Activated T-cell treated with anti-CD3 and anti-CD28 coated beads for 1 hour (primary cell): ENCODE measurements at places on chromosomes 12 and 14.

GRCh38 chr14:52124791-52125684, 56.2 kb upstream of the NID2 start:
- no peak for DNase-seq

DNA sequence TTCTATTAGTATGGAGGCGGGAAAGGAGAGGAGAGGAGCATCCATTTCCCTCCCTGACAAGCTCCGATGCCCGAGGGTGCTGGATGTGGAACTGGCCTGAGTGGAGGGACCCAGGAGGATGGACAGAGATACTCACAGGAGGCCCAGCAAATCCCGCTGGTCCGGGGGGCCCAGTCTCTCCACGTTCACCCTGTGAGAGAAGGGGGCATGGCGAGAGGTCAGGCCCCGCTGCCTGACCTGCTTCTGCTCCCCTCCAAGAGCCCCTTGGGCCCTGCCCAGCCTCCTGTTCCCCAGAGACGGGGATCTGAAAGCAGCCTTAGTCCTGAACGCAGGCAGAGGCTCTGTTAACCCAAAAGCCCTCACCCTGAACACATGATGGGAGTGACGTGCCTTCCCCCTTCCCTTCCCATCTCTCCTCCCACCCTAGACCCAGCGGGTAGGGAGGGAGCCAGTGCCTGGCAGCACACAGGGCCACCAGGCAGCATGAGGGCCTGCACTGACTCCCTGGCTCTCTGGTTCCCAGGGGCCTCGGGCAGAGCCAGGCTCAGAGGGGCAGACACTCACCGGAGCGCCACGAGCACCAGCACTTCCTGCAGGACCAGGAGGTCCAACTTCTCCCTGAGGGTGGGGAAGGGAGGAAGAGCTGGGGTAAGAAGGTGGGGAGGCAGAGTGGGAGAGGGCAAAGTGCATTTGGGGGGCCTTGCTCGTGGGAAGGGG, 17.5 kb downstream of the TMEM106C start:
- no peak for DNase-seq

GRCh38 chr12:106193394-106194215, 54.2 kb downstream of the CKAP4 start:
- no peak for DNase-seq

DNA sequence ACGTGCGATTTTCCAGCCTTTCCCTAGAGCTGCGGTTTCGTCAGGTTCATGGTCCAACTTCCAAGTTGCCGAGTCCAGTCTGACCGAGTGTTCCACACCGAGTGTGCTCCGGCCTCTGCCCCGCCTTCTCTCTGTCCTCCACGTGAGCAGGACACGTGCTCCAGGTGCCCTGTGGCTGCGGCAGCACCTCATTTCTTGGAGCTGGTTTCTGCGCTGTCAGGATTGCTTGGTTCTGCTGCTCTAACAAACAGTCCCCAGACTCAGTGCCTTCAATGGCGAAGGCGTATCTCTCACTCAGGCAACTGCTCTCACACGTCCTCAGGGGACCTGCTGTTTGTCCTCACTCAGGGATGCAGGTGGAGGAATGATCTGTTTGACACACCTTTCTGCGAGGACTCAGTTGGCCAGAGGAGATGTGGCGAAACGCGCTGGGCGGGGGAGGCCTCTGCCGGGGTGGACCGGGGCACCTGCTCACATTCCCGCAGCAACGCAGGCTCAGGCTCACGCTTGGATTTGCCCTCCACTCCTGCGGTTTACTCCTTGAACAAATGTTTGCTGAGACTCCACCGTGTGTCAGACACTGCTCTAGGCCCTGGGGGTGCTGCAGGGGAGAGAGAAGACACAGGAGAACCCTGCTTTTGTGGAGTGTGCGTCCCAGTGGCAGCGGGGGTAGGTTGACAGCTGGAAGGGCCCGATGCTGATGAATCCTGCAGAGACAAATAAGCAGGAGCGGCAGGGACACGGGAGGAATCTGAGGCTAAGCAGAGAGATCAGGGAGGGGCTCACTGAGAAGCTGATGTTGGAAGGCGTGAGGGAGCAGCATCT, 63.4 kb upstream of the FBRSL1 start:
- no peak for DNase-seq

DNA sequence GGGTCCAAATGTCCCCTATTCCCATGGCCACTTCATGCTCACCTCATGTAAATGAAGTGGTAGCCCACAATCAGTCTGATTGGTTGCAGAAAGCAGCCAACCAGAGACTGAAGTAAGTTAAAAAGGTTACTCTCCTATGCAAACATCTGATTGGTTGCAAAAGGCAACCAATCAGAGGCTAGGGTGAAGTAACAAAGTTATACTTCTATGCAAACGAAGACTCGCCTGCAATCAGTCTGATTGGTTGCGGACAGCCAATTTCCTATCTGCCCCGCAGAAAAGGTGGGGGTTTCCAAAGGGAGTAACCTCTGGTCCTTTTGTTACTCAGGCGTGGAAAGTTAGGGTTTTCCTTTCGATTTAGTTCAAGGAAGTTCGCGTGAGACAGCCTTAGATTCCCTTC, 208.1 kb upstream of the NEDD1 start:
- DNase-seq = no peak

DNA sequence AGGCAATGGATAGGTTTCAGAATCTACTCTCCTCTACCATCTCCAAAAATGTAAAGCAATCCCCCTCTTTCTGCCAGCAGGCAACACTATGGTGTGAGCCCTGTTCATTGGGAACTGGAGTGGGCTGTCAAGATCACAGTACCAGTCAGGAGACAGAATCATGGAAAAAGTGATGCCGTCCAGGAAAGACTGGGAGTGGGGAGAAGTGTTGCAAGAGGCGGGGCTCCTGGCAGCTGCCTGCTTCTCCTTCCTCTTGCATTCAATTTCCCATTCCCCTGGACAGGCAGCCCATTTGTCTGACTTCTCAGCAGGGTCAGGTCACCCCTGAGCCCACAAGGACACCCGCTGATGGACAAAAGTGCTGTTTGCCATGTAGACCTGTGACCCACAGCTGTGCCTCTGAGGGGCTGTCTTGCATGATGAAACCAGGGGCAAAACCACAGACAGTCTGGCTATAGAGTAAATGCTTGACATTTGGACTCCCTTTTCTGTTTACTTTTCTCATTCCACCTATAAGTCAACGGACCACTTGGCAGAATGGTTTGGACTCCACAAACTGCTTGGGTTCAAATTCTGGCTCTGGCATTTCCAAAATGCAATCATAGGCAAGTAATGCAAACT, 30.1 kb upstream of the RPH3A start:
- no peak for DNase-seq

- DNase-seq = no peak
Observed at GRCh38 chr12:117409286-117409685, 47.9 kb upstream of the NOS1 start.

GRCh38 chr12:28955931-28956330, 193.1 kb upstream of the FAR2 start:
- no peak for DNase-seq

DNA sequence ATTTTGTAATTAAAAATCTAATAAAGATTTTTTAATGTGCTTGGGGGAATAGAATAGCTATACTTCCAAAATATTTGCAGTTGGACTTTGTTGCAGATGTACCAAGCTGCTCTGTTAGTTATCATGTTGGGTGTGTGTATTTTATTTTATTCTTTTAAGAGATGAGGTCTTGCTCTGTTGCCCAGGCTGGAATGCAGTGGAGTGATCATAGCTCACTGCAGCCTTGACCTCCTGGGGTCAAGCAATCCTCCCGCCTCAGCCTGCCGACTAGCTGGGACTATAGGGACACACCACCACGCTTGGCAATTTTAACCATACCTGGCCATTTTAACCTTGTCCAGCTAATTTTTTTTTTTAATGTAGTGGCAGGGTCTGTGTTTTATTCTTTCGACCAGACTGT, 54.7 kb upstream of the MAP1LC3B2 start:
- DNase-seq = no peak

DNA sequence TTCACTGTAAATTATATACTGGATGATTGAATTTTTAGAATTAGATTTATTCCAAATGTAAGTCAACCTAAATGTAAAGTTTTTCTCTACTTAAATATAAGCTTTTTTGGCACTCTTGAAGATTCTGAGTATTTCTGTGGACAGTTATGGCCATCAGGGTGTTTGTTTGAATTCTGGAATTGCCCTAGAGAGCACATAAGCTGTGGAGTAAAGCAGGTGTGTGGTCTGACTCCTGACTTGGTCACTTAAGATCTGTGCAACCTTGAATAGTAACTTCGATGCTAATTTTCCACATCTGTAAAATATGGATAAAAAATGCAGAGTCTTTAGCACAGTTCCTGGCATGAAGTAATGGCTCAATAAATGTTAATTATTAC, 64.4 kb downstream of the FUT8 start:
- no peak for DNase-seq

DNA sequence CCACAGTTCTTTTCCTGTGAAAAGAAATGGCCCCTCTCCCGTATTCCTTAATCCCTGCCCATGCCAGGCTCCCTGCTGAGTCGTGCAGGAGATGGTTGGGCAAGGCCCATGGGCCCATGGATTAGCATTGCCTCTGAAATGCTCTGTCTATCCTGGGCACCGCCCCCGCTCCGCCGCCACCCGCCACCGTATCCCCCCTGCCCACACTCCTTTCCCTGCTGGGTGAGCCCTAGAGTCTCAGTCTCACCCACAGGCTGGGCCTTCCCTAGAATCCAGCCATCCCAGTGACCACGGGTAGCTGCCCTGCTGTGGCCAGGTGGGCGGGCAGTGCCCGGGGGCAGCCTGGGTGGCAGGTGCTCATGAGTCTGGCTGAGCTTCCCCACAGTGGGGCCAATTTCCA, 50.6 kb downstream of the TSPAN11 start:
- no peak for DNase-seq

- DNase-seq = no peak
Observed at GRCh38 chr14:73246387-73247150, 9.3 kb downstream of the PAPLN start.

GRCh38 chr12:70971001-70971794, 50.7 kb upstream of the PTPRR start:
- DNase-seq = no peak

DNA sequence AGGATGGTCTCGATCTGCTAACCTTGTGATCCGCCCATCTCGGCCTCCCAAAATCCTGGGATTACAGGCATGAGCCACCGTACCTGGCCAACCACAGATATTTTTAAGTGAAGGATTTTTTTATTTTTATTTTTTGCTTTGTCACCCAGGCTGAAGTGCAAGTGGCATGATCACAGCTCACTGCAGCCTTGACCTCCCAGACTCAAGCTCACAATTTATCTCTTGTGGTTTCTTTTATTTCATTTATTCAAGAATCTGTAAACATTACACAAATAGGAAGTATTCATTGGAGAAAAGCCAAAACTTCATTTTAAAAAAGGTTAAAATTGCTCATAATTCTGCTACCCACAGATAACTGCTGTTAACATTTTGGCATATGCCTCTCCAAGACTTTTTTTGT, 13.3 kb downstream of the MOAP1 start:
- no peak for DNase-seq

GRCh38 chr12:89817501-89818226, 109.0 kb upstream of the ATP2B1 start:
- no peak for DNase-seq

DNA sequence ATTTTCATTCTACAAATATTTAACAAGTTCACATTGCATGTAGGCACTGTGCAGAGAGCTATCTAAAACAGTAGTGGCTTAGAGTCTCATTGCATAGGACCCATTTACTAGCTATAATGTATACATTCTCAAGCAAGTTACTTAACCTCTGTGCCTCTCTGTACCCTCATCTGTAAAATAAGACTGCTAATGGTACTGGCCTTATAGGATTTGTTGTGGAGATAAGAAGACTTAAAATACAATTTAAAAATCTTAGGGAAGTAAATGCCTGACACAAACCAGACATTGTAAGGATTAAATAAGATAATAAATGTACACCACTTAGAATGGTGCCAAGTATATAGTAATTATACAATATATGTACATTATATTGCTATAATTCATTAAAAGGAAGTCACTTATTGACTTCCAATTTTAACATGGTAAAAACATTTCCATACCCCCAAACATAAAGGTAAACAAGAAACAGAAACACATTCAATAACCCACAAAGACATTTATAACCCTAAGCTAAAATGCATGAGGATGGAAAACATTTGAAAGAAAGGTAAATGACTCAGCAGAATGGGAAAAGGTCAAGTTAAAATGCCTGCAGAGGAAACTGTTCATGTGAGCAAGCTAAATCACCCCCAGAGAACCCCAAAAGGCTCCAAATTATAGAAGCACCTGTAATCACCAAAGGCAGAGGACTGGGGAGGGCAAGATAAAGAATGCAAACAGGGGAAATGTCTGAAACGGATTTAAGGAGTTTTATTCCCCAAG, 30.8 kb downstream of the RPS6KA5 start:
- no peak for DNase-seq

DNA sequence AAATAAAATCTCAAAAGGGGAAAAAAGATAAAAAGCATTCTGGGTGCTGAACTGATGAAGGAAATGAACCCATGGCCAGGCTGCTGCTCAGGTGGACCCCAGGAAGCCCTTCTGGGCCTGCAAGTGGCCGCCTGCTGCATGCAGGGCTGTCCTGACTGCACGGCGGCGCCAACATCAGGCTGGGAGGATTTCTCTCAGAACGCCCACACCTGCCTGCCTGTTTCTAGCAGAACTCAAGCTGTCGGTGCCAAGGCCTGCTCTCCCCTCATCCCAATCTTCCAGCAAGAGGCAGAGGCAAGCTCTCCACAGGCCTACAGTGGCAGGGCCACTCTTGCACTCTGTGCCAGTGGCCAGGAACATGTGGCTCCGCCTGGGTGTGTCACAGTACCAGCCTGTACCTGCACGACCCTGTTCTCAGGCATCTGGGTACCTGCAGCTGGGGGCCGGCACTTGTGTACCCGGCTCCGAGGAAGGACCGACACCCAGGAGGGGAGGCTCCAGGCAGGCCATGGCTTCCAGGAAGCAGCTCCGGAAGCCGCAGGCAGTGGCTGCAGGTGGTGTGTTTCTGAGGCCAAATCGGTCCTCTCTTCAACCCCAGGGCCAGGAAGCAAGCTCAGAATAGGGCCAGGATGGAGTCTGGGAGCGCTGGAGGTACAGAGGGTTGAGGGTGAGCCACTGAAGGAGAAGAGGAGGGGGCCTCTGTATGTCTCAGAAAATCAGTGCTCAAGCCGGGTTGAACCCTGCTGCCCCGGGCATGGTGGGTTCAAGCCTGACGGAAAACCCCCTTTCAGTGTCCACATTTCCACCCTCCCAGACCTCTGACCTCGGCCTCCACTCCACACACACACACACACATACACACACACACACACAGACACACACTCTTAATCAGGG, 2.5 kb upstream of the INF2 start:
- DNase-seq = no peak

GRCh38 chr12:132635076-132635955, 16.7 kb downstream of the P2RX2 start:
- DNase-seq = no peak

- no peak for DNase-seq
Observed at GRCh38 chr12:32901553-32901952, 5.0 kb upstream of the PKP2 start.

DNA sequence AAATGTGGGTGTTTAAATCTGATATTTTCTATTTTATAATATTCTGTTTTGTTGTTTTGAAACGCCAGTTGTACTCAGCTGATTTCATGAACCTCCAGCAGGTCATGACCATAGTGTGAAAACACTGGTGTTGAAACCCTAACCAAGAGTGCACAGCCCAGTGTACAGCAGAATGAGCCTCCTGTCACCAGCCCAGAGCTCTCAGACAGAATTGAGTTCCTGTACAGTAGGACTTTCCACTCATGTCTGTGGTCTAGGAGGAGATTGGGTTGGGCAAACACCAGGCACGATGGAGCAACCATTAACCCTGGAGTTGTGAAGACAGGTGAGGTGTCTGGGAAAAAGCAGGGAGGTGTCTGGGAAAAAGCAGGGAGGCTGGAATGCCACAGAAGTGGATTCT, 908.8 kb downstream of the VRK1 start:
- no peak for DNase-seq
